ENCODE measurements at places on chromosomes 12 and 14. TPM values are rescaled to one million over a fixed set of nuclear protein-coding genes. Genes with fewer than 3 reads are reported as not detected.

GRCh38 chr12:5171701-5172100, 128.0 kb downstream of the KCNA5 start:
- DNase-seq: no peak

KCNK10 gene
- not detected for total RNA-seq

GRCh38 chr14:62146030-62146429, 383.8 kb downstream of the SNAPC1 start:
- no peak for DNase-seq

- DNase-seq: no peak
Measured at GRCh38 chr12:12723149-12723680, 6.0 kb downstream of the CDKN1B start.

CRIP2 gene
- 1.7 TPM for total RNA-seq

KRT85 gene
- total RNA-seq: not detected

DNA sequence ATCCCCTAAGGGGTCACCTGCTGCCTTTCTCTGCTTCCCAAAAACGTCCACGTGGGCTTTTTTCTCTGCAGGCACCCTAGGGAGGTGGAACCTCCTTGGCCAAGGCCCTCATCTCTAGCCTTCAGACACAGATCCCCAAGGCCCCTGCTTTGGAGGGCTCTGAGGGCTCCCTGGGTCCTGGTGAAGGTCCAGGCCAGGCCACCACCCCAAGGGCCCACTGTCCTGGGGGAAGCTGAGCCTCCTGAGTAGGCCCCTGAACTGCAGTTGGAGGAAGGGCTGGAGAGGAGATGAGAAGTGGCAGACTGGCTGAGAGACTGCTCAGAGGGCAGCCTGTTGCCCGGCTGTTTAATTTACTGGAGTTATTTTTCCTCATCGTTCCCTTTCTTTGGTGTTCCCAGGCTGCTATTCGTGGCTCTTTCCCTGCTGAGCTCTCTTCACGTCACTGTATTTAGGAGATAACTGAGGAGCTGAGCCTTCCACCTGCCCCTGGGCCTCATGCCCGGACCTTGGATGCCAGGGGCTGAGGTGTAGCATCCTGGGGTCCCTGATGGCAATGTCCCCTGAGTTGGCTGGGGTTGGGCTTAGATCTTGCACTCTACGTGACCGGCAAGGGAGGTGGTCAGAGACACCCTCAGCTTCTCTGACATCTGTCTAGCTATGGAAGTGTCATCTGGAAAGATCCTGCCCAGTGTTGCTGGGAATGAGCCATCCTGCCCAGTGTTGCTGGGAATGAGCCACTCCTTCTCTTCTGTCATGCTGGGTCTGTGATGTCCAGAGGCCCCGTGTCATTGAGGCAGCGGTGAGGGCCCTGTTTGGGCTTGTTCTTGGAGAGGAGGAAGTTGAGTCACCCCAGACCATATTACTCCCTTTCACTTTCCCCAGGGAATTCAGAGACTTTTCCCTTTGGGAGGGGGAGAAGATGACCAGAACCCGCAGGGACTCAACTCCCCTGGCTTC, 139.8 kb downstream of the TSPAN9 start:
- no peak for DNase-seq

DNA sequence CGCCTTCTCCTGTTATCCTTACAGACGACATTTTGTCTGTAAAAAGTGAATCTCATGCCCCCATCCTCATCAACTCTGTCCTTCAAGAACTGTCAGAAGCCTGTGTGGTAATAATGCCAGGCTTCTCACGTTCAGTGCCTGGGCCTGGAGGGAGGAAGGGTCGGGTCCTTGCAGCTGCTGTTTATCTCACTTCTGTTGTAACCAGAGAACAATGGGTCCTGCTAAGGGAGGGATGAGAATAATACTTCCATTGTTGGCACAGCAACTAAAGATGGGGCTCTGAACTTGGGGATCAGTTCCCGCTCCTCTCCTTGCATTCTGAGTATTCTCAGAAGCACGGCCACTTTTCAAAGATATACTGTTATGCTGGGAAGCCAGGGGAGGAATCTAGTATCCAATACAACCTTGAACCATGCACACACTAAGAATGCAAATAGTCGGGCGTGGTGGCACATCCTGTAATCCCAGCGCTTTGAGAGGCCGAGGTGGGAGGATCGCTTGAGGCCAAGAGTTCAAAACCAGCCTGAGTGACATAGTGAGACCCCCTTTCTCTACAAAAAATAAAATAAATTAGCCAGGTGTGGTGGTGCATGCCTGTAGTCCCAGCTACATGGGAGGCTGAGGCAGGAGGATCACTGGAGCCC, 38.8 kb upstream of the NINJ2 start:
- no peak for DNase-seq
